ENCODE measurements at places on chromosomes 2 and 18.

DNA sequence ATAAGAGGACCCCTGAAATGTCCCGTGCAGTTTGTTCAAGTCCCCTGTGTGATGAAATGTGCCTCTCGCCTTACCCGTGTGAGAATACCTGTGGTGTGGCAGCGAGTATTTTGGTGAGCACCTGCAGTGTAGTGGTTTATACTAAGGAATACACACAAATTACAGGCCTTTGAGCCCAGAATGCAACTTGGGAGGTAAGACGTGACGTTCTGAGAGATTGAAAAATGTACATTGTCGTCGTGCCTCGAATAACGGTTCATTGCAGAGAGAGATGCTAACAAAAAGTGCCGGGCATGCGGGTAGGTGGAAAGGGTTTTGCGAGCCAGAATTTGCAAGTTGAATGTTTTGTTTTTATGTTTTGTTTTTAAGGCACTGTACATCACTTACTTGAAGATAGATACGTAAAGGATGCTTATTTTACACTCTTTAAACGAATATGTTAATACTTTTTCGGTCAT is 867 bp downstream of the RBBP8 start:
- DNase-seq: no peak

- no peak for DNase-seq
These were observed 33.5 kb upstream of the IHH start for GRCh38 chr2:219094171-219094570.

DNA sequence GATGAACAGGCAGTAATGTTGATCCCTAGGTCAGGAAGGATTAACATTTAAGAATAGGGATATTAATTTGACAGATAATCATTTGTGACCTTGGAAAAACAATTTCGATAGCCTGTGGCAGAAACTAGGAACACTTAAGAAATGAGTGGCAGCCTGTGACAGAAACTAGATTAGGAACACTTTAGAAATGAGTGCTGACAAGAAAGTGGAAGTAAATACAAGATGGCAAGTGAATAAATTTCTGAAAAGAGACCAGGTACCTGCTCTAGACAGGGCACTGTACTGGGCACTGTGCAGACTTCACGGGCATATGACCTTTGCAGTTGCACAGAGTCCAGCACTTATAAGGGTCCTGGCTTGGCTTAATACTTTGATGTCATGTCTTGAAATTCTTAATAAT is 5.5 kb upstream of the HNRNPA3 start:
- DNase-seq: no peak

- DNase-seq: no peak
These were observed 8.2 kb downstream of the CNNM3 start for GRCh38 chr2:96824079-96824870.

DNA sequence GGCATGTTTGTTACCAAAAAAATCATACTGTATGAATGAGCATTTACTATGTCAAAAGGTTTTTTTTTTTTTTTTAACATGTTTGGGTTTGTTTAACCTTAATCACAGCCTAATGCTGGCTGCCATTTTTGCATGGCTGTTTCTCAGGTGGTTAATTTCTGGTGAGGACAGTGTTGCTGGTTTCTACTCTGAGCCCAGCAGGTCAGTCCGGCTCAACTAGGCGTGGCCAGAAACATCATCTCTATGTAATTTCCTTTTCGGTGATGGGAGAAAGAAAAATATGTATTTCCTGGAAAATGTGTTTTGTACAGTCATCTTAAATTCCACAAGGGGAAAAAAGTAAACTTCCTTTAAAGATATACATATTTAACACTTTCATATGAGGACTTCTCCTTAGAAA is 24.9 kb upstream of the BZW1 start:
- DNase-seq: no peak

- no peak for DNase-seq
These were observed 46.3 kb downstream of the RTN4 start for GRCh38 chr2:55003706-55004639.

- no peak for DNase-seq
These were observed 2.4 kb downstream of the HNRNPLL start for GRCh38 chr2:38600242-38600891.

GRCh38 chr2:158718196-158718585 is 76.9 kb upstream of the DAPL1 start:
- no peak for DNase-seq

DNA sequence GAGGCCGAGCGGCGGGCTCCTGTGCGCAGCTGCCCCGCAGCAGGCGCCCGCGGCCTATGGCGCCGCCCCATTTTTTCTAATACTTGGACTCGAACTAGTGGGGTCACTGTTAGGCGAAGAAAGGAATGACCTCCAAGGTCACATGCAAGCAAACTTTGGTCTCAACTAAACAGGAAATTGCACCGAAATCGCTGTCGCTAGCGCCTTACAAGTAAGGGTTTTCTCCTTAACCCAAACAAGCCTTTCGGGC is 339 bp downstream of the ACAA2 start:
- DNase-seq: no peak

DNA sequence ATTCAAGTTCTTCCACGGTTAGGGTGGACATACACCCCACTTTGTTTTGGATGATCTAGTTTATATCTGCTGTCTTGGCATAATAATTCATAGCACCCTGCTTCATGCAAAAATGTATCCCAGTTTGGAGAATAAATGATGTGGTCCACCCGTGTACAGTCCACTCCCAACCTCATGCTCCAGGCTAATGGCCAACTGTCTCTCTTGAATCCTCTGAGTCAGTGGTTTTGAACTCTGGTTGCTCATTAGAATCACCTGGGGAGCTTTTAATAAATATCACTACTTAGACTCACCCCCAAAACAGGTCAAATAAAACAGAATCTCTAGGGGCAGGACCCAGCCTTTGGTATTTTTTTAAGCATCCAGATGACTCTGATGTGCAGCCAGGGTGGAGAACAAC is 78.5 kb downstream of the SDC1 start:
- DNase-seq: no peak

- no peak for DNase-seq
These were observed 516.7 kb downstream of the NR4A2 start for GRCh38 chr2:155815851-155816250.

DNA sequence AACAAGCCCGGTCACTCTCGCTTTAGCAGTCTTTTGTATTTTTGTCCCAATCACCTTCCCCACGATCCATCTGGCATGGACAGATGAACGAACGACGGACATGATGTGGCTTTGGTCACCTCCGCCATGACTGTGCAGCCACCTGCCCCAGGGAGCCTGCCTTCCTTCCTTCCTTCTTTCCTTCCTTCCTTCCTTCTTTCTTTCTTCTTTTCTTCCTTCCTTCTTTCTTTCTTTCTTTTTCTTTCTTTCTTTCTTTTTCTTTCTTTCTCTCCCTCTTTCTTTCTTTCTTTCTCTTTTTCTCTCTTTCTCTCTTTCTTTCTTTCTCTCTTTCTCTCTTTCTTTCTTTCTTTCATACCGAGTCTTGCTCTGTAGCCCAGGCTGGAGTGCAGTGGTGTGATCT is 39.0 kb downstream of the ATP8B1 start:
- DNase-seq: no peak

DNA sequence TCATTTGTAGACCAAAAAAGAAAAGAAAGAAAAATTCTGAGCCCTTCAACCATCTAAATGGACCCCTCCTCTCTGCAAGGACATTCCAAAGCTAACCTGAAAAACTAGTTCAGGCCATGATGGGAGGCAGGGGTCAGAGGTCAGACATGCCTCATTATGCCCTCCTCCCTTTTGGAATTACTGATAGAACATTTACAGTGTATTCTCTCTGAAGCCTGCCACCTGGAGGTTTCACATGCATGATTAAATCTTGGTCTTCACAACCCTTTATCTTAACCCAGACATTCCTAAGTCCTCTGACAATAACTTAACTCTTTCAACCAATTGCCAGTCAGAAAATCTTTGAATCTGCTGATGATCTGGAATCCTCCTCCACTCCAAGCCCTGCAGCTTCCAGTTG is 86.0 kb downstream of the SPP2 start:
- DNase-seq: peak; percentile 4

GRCh38 chr18:62325806-62326645 is 916 bp downstream of the TNFRSF11A start:
- peak; percentile 18 for DNase-seq

DNA sequence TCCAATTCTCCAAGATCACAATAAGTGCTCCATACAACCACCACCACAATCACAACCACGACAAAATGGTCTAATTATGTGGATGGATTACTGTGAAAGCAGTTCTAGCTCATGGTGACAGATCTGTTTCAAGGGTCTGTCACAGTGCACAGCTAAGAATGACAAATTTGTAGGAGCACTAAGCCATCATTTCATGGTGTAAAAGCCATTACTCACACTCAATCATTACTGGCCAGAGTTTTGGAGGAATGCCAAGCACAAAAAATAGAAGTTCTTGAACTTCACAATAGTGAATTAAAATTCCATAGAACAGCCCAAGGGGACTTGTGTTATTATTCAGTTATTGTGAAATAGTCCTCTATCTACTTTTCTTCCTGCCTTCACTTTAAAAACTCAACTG is 2.3 kb downstream of the CPS1 start:
- DNase-seq: no peak

GRCh38 chr2:176683618-176684111 is 414.4 kb downstream of the MTX2 start:
- no peak for DNase-seq

DNA sequence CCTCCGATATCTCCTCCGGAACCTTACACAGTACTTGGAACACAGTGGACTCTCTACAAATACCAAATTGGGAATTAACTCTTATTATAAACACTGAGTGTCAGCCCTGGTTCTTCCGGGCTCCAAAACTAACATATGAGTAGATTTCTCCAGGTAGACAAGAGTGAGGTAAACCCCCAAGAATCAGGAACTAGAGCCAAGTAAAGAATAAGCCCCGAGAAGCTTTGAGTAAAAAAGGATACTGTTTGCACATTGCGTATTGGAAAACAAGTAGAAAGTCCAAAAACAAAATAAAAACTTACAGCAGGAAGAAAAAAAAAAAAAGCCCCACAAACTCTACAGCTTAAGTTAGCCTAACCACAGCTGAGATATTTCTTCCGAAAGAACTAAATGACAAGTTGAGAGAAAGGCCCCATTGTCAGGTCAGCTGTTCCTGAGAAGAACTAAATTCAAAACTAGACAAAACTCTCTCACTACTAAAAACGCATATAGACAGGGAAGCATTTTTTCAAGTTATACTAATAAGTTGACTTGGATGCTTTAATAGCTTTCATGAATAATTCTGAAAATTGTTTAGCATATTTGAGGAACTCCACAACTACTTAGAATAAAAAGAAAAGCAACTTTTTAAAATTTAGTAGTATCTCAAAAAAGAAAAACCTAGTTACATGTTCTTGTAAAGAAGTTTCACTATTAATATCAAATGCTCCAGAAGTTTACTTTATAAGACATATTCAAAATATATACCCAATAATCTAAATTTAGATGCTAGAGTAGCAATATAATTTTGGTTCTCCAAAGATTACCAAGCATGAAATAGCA is 4.3 kb upstream of the HAAO start:
- no peak for DNase-seq

GRCh38 chr18:76806301-76806700 is 16.1 kb upstream of the ZNF236 start:
- no peak for DNase-seq

- DNase-seq: no peak
These were observed 29.0 kb upstream of the TTR start for GRCh38 chr18:31562726-31563125.

DNA sequence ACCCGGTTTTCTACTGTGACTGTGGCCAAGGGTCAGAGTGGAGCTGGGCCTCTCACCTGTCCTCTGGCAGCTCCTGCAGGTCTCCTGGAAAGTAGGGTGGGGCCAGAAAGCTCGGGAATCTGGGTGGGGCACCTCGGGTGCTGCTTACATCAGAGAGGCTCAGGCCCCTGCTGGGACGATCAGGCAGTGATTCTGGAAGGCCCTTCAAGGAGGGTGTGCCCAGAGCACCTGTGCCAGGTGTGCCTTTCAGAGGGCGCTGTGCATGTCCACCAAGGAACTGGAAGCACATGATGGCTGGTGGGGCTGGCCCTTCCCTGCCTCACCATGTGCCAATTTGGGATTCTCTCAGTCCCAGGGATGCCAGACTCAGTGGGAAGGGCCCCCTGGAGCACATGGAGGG is 44.0 kb downstream of the ATP6V1C2 start:
- no peak for DNase-seq

DNA sequence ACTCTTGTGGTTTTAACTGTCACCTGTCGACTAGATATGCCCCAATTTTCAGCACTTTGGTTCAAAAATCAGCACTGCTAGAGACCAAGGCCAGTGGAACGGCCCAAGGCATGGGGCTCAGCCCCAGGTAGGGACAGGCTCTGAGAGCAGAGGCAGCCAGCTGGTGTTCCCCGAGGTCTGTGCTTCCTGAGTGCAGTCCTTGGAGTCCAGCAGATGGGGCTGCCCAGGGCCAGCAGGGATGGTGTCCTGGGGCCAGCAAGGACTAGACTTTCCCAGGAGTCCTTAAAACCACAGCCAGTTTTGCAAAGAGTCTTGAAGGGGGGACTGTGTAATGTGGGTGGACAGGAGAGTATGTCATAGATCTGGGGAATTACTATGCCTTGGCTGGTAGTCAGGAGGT is 56.3 kb downstream of the POMC start:
- DNase-seq: no peak

DNA sequence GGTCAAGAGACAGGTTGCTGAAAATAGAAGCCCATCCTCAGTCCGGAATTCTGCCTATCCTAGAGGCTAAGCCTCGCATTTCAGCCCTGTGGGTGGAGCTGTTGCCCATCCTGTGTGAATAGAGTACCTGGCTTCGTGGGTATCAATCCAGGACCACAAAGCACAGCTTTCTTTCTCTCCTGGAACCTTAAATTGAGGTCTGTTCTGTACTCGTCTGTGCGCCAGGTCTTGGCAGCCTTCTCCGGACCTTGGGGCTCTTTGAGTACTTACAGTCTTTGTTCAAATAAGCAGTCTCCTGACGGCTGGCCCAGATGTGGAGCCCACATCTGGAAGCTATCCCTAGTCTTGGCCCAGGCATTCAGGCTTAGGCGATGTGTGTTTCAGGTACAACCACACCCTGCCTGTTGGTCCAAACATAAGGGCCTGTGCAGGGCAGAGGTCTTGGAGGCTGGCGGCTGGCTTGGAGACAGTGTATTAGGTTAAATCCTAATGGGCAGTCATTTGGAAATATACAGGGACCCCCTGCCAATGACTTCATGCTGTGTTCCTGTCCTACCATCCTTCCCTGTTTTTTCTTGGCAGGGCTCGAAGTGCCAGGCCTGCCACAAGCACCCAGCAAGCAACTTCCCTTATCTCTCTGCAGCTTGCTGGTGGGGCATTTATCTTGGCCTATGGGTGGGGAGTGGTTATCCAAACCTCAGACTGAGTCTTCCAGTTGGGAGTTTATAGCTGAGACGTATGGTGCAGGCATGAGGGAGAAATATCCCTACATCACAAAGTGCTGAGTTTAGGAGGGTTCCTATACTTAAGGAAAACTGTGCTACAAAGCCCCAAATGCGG is 294.1 kb downstream of the BCL2 start:
- DNase-seq: no peak
